Progenitor cell of endocrine pancreas (in vitro differentiated cells): ENCODE measurements at places on chromosomes 7 and 10.

- no peak for DNase-seq
Measured at GRCh38 chr10:54800741-54801421, at the start of gene PCDH15. Gene PCDH15 (minus strand): TSS chr10:54801231. CDS start chr10:54664262, 136,969 bp downstream.

- DNase-seq, result no peak
Measured at GRCh38 chr7:156167417-156167807, 355.1 kb upstream of the SHH start.

- no peak for DNase-seq
Measured at GRCh38 chr7:44748948-44749731, 493 bp downstream of the ZMIZ2 start.

GRCh38 chr10:34699904-34700517 lies 115.1 kb downstream of the PARD3 start:
- no peak for DNase-seq

DNA sequence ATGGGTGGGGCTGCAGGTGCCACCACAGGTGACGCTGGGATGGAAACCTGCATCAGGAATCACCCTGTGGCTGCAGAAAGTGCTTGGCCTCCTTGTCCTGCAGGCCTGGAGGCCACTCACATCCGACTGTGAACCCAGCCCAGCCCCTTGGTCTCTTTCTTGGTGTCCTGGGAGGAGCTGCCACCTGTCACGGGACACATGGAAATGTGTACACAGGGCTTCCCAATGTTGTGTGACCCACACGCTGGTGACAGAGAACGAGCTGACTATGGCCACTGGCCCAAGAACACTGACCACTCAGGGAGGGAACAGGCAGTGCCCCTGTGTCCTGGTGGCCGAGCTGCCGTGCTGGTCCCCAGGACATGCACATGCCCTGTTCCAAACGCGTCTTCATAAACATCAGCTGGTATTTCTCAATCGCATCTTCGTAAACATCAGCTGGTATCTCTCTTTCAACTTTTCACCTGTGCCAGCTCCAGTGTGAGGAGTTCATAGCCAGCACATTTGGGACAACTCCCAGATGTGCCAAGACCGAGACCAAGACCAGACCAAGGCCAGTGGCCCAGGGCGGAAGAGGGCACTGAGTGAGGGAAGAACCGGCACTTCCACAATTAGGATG lies 57.9 kb upstream of the INPP5A start:
- DNase-seq, result no peak

GRCh38 chr7:8322667-8323066 lies 60.7 kb upstream of the ICA1 start:
- DNase-seq, result no peak

DNA sequence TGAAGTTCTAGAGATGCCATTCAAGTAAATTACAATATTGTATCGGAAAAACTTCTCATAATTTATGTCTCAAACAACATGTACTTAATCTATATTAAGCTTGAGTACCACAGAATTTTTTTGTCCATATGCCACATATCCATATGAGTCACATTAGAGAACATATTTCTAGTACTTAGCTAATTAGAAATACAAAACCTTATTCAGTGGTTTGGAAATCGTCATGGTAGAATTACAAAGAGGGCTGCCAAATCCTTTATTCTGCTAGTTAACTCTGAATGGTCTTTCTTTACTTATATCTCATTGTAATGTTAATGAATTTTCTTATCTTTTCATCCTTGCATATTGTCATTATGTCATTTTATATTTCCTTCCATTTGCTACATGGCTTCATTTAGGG lies 9.0 kb upstream of the VIM start:
- no peak for DNase-seq

- DNase-seq, result no peak
Measured at GRCh38 chr10:72709041-72709440, 17.1 kb downstream of the MCU start.

DNA sequence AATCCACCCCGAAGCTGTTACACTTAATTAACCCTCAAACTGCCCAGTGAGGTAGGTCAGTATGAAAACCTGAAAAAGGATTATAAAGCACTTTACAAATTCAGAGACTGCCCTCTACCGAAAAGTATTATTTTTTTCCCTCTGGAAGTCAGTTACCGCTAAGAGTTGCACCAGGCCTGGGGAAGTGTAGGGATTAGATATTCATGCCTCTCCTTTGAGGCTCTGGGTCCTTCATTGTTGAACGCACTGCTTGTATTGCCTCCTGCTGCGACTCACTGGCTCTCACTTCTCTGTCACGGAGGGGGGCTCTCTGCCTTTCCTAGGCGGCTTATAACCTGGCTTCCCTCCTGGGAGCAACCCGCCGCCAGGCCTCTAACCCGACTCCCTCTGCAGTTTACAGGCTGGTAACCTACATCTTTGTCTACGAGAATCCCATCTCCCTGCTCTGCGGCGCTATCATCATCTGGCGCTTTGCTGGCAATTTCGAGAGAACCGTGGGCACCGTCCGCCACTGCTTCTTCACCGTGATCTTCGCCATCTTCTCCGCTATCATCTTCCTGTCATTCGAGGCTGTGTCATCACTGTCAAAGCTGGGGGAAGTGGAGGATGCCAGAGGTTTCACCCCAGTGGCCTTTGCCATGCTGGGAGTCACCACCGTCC lies 2.7 kb downstream of the RHBDD2 start:
- no peak for DNase-seq

GRCh38 chr10:2256241-2256640 lies 518.9 kb upstream of the ADARB2 start:
- DNase-seq, result no peak

GRCh38 chr10:24453404-24453830 lies 244.5 kb downstream of the KIAA1217 start:
- no peak for DNase-seq

DNA sequence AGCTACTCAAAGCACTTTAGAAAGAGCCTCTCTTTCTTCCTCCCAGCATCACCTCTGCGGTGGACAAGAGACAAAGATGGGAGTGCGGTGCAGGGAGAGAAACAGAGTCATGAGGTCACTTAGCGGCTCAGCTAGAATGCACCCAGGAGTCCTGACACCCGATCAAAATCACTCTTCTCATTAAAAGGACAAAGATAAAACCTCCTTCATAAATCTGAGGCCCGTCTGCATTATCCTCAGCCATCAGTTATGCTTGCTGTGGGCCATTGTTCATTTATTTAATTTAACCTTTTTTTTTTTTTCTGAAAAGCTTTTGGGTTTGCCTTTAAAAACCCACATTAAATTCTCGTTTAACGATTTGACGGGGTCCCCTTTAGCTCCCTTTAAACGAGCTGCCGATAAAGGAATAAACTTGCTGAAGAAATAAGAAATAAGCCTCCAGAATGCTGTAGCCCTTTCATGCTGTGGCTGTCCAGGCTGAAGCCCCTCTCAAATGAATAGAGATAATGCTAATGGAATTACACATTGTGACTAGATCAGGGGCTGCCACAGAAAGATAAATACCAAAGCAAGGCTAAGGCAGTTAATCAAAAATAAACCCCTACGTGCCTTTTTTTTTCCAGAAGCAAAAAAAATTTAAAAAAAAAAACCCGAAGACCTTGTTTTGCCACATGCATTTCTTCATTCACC lies 16.1 kb upstream of the PLXNA4 start:
- DNase-seq, result no peak

DNA sequence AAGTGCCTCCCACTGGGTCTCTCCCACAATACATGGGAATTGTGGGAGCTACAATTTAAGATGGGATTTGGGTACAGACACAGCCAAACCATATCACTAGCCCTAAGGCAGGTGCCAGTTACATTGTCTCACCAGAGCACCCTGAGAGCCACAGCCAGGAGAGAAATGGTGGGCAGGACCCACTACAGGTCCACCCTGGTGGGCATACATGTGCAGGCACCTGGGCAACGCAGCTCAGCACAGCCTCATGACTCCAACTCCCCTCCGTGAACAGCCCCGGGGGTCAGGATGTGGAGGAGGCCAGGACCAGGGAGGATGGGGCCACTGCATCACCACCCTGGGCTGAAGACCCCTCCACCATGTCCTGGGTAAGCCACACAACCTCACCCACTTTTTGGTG lies 205.7 kb downstream of the PTPRN2 start:
- DNase-seq, result no peak

- no peak for DNase-seq
Measured at GRCh38 chr7:43308913-43309705, 196.7 kb downstream of the HECW1 start.

GRCh38 chr10:18635995-18636394 lies 15.4 kb downstream of the NSUN6 start:
- no peak for DNase-seq

DNA sequence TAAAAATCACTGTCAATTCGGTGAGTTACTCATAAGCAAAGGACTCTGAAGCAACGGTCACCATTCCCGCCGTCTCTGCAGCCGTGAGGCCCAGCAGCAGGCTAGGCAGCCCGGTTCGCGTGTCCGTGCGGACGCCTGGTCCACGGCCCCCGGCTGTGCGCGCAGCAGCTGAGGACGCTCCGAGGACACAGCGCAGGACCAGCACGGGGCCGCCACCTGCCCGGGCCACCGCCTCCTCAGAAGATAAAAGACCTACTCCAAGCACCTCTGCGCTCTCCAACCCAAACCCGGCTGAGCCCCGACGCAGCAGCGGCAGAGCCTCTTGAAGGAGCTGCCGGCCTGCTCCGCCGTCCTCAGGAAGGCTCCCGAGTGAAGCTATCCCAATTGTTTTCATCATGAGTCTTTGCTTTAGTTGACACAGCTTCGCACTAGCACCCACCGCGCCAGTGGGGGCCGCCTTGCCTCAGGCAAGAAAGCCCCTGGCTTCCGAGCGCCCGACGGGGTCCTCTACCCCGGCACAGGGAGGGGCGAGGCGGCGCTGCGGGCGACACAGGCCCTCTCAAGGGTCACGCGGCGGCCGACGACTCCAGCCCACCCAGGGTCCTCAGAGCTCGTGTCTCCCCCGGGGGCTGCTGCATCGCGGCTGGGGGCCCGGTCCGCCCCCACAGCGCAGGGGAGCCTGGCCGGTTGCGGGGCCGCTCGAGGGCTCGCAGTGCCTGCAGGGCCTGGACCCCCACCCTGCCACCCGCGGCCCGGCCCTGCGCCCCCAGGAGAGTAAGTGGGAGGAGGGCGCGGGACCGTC lies 16.9 kb upstream of the GPR146 start:
- DNase-seq, result no peak

GRCh38 chr7:100089458-100090196 lies 858 bp downstream of the COPS6 start:
- DNase-seq, result no peak

DNA sequence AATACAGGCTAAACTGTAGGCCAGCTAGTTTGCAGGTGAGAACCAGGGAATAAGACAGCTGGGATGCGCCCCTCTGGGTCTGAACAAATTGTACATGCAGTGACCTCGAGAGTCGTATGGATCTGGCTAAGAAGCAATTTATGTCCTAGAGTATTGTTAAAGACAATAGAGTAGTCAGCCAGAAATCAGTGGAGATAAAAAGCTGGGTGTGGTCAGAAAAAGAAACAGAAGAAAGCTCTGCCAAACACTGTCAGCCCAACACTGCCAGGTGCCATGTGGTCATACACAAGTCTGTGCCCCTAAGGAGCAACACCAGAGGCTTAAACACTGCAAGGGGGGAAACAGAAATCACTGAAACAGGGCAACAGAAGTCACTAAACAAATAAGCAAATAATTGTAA lies 62.2 kb downstream of the CNOT4 start:
- no peak for DNase-seq

DNA sequence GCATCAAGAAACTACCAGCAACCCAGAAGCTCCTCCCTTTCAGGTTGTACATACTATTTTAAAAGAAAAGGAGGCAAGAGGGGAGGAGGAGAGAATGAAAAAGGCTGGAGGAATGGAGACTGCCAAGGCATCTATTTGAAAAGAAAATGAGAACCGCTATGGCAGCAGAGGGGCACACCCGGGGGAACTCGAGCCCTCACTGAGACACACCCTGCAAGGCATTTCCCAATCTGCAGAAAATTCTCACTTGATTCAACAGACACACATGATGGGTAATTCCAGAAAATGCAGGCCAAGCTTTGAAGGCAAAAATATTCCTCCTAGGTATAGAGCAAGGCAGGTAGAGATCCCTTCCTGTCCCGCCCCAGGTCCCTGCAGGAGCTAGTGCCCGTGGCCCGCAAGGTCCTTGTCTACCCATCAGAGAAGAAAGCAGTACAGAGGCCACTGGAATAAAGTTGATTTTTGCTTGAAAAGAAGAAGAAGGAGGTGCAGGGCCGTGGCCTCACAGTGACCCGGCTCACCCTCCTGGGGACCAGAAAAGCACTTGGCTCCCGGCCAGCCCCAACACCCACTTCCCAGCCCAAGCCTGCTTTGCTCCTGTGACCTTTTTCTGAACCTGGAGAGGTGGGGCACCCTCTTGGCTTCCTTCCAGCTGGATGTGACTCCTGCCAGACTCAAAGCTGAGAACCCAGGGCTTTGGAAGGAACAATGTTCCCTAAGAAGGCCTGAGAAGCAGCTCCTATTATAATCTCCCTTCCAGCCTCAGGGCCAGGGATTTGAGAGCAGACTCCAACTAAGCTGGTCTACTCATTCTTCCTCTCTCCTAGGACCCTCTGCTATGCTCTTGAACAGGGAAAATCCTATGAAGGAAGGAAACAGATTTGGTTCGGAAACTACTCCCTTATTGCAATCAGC lies 6.2 kb upstream of the PIK3CG start:
- DNase-seq, result no peak

DNA sequence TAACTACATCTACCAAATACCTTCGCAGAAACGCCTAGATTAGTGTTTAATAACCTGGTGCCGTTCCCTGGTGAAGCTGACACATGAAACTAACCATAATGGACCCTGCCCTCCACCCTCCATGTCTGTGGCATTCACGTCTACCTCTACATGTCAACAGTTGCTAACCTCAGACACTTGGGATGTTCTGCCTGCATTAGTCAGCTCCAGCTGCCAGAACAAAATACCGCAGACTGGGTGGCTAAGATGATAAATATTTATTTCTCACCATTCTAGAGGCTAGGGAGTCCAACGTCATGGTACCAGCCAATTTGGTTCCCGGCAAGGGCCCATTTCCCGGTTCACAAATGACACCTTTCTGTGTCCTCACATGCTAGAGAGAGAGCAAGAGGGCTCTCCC lies 118.5 kb upstream of the CHST15 start:
- no peak for DNase-seq

GRCh38 chr7:28174442-28174841 lies 6.2 kb downstream of the JAZF1 start:
- no peak for DNase-seq

DNA sequence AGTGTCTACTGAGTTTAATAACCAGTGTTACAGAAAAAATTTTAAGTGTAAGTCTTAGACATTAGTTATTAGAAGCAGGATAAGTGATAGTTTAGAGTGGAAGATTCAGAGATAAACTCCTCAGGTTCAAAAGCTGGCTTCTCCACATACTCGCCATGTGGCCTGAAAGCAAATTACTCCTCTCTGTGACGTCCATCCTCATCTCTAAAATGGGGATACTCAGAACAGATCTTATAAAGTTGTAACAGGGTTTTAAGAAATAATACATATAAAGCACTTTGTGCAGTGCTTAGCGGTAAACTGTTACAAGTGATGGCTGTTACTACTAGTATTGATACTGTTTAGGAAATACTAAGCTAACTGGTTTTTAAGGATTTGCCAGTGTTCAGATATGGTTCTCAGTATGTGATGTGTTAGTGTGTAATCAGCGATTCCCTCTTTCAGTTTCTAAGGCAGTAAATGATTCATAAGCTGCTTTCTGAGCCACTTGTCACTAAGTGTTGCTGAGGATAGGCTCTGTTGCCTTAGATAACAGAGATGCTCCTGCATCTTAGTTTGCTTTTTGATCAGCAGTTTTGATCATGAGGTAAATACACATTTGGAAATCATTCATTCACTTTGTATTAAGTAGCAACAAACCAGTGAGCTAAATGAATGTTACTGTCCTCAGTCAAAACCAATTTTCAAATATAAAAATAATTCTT lies 58.7 kb downstream of the CYP51A1 start:
- DNase-seq, result no peak

GRCh38 chr7:136677471-136678365 lies 190.7 kb upstream of the CHRM2 start:
- no peak for DNase-seq
